ENCODE measurements at places on chromosomes 5 and 9.

- no peak for DNase-seq
Measured at GRCh38 chr5:58629271-58630159, 46.6 kb downstream of the RAB3C start.

- DNase-seq: no peak
Measured at GRCh38 chr9:77251050-77251449, 73.7 kb downstream of the VPS13A start.

DNA sequence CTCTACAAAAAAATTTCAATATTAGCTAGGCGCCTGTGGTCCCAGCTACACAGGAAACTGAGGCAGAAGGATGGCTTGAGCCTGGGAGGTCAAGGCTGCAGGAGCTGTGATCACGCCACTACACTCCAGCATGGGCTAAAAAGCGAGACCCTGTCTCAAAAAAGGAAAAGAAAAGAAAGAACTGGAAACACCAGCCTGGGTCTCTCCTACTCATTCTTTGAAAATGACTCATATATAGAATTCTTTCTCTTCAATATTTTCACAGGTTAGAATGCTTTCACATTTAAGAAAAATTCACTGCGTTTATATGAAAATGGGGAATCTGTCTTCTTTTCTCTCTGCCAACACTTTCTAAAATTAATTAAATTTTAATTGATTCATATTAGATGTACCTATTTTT is 115.6 kb downstream of the TRPM6 start:
- no peak for DNase-seq

DNA sequence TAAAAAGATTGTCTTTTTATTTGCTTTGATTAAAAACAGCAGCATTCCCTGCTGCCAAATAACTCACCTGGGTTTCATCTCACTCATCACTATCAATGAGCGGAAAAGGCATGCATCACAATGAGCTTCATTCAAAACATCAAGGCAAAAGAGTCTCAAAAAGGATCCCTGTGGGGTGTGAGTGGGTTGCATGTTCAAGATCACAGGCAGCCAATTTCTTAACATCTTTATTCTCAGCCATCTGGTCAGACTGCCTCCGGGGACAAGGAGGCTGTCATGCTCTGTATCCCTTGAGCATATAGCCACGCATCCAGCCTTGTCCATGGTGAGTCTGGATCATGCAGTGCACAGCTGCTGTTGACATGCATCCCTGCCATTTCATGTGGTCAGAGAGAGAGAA is 117.1 kb downstream of the ICE1 start:
- no peak for DNase-seq

DNA sequence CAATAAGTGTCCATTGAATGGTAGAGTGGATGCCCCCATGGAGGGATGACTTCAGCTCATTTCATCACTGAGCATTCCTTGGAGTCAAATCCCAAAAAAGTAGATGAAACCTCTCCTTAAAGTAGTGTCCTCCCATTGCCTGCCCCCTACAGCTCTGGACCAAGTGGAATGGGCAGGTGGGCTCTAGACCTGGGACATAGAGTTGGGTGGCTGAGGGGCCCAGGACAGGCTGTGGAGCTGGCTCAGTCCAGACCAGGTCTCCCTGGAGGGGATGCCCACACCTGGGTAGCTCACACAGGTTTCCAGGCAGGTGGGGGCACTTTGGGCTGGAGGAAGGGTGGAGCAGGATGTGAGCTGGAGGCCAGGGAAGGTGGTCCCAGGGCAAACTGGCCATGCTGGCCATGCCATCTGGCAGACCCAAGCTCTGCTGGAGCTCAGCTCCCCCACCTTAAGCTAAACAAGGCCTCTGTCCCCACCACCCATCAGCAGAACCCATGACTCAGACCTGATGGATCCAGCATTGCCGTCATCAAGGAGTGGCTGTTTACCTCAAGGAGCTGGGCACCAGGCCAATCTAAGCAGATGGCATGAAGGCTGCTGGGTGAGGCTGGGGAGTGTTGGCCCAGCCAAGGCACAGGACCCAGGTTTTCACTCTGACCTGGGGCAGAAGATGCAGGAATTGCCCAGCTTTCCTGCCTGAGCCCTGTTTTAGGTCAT is 6.2 kb upstream of the SPINK4 start:
- no peak for DNase-seq

All from NCI-H1930 (cell line).